ENCODE measurements at places on chromosomes 13 and 19.
A peak's percentile ranks its signal among the peaks of the same experiment; 100 is the strongest.

DNA sequence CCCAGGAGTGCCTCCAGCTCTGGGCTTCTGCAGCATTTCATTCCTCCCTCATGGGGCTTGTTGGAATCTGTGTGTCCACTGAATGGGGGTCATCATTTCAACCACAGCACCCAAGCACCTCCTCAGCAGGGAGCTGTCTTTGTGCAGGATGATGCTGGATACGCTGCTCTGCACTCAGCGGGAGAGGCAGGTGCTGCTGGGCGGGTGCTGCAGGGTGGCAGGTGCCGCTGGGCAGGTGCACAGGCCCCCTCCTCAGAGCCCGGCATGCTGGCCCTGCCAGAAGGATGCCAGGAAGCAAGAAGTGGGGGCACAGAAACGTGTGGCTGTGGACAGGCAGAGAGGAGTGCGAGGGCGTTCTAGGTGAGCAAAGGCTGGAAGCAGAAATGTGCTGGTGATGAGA lies 121.8 kb upstream of the VSTM2B start:
- no peak for DNase-seq

GRCh38 chr13:90690458-90691080 lies 656.9 kb upstream of the MIR17HG start:
- DNase-seq = no peak

DNA sequence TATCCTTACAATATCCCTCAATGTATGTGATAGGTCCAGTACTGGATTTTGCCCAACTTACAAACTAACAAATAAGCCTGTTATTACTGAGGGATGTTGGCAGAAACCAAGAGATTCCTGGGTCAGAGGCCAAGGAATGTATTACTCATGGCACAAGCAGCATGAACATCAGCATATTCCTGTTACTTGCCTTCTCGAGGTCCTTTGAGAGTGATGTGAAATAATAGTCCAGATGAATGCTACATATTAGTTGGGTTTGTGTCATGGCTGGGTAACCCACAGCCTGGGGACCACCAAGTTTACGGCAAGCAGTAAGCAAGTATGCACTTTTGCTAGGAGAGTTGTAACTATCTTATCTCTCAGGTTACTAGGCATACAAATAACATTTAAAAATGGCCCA lies 384.5 kb upstream of the GPC6 start:
- DNase-seq = no peak

GRCh38 chr13:71643448-71643860 lies 223.6 kb downstream of the DACH1 start:
- DNase-seq = no peak

DNA sequence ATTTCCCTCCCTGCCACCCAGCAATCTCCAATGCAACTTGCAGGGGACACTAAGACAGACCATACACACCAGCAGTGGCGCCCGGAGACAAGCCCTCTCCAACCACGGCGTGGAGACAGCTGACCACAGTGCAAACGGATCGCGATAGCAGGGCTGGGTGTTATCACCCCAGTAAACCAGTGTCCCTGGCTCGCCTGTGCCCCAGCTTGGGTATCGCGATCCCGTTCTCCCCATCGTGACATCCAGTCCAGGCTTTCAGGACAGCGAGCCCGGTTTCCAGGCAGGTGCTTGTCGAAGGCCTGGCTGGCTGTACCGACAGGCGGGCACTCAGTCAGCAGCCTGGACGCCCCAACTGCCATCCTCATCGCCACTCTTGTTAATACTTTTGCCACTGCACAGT lies 20.7 kb upstream of the NANOS2 start:
- no peak for DNase-seq

- DNase-seq = no peak
Measured at GRCh38 chr13:50128428-50128931, 113.2 kb downstream of the KCNRG start.

- DNase-seq = no peak
Measured at GRCh38 chr13:51919531-51919930, 57.8 kb downstream of the CCDC70 start.

- DNase-seq = no peak
Measured at GRCh38 chr13:51291341-51291740, 48.1 kb upstream of the SERPINE3 start.

- DNase-seq = no peak
Measured at GRCh38 chr13:25286308-25286968, 850 bp downstream of the MTMR6 start.

DNA sequence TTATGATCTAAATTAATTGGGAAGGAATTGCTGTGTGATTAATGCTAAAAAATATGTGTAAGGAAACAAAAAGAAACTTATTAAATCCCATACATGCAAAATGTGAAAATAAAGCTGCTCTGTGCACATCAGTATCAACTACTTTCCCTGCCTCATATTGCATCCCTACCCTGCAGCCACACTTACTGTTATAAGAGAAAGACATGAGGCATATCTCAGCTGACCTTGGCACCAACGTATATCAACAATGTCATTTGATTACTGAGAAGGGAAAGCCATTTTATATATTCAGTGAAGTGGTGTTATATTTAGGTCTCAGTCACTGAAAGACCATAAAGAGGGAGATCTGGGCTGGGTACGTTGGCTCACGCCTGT lies 585.1 kb downstream of the GPC6 start:
- no peak for DNase-seq

GRCh38 chr19:41263850-41264580 lies at the start of gene HNRNPUL1:
TSS of gene HNRNPUL1 (plus strand) at chr19:41264372. CDS start at chr19:41264504, 132 bp downstream.
- DNase-seq = peak; percentile 96

- no peak for DNase-seq
Measured at GRCh38 chr13:80419416-80419815, 78.5 kb upstream of the SPRY2 start.

DNA sequence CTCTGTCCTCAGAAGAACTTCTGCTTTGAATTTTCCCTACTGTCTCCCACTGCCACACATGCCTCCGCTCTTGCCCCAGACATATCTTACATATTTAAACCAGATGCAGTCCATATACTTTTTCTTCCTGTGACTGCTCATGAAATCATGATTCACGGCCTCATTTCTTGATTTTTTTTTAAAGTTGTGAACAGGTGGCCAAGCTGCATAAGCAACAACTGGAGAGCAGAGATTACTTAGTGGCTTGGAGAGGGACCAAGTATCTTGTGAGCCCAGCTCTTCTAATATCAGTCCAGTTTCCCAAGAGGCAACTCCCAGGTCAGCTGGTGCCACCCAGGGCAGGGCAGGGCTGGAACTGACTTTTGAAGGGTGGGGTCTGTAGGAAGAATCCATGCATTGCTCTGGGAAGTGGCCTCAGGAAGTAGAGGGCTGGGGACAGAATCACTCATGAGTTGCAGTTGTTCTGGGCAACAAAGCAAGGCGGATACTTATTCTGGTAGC lies 152.4 kb downstream of the LMO7 start:
- DNase-seq = no peak

GRCh38 chr19:1904860-1905109 lies 414 bp upstream of the ADAT3 start:
- no peak for DNase-seq

DNA sequence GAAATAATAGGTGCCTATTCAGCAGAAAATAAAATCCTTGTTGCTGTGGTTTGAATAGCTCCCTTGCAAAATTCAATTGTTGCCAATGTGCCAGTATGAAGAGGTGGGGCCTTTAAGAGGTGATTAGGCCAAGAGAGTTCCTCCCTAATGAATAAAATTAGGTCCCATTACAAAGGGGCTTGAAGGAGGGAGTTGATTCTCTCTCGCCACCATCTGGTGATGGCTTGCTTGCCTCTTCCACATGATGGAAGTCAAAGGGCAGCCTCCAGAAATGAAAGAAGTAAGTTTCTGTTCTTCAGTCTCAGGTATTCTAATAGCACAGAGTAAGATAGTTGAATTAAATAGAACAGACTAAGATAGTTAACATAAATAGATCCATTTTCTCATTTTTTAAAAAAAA lies 3.0 kb upstream of the EEF1AKMT1 start:
- no peak for DNase-seq

DNA sequence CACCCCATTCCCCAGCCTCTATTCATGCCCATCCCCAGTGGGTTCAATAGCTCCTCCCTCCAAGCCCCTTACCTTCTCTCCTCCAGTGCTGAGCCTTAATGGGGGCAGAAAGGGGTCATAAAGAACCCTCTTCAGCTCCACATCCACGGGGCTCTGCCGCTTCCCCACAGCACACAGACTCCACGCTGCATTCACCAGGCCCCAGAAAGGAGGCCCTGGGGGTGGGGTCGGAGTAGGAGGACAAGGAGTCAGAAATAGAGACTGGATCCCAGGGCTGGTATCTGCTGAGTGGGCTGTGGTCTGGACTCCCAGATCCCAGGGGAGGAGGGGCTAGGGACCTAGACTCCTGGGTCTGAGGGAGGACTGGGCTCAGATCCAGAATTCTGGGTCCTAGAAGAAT lies 1.6 kb downstream of the CA11 start:
- no peak for DNase-seq

DNA sequence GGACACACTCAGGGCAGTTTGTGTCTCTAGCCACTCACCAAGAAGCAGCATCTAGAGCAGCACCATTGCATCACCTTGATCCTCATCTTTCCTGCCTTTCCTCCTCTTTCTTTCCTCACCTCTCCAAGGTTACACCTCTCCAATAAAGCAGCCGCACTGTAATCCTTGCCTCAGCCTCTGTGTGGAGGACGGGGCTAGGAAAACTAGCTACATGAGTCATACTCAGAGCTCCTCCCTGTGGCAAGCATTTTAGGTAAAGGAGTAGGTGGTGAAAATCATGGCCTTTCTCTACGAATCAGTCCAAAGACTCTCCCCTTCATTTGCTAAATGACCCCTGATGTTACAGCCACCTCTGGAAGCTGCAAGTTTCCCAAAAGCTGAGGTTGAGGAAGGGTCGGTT lies 108.9 kb downstream of the DNAJC15 start:
- DNase-seq = no peak

- no peak for DNase-seq
Measured at GRCh38 chr13:102018716-102019115, 383.1 kb downstream of the FGF14 start.

- peak; percentile 6 for DNase-seq
Measured at GRCh38 chr13:19601749-19602725, 31.4 kb upstream of the MPHOSPH8 start.

- no peak for DNase-seq
Measured at GRCh38 chr19:2246801-2247361, 2.2 kb upstream of the AMH start.

GRCh38 chr19:3184847-3185460 lies 776 bp upstream of the NCLN start:
- peak; percentile 68 for DNase-seq

- no peak for DNase-seq
Measured at GRCh38 chr13:97261254-97262005, 39.3 kb downstream of the MBNL2 start.

Measured in activated CD4-positive, CD25-positive, alpha-beta regulatory T cell (primary cell).